ENCODE measurements at places on chromosomes 6 and 20.
A peak's percentile ranks its signal among the peaks of the same experiment; 100 is the strongest.

DNA sequence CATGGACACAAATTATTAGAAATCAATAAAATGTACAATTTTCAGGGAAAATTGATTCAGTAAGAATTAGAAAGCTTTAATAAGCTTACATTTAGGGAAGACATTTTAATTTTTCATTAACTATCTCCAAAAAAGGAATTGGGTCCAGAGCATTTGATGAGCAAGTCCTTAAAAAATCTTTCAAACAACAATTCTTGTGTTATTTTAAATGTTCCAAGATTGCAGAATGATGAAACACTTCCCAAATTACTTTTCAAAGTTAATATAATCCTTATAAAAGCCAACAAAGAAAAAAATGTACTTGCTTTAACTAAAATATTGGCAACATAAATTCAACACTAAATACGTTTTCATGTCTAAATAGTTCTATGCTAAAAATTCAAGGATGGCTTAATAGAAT is 102.0 kb downstream of the ADAT2 start:
- no peak for DNase-seq

DNA sequence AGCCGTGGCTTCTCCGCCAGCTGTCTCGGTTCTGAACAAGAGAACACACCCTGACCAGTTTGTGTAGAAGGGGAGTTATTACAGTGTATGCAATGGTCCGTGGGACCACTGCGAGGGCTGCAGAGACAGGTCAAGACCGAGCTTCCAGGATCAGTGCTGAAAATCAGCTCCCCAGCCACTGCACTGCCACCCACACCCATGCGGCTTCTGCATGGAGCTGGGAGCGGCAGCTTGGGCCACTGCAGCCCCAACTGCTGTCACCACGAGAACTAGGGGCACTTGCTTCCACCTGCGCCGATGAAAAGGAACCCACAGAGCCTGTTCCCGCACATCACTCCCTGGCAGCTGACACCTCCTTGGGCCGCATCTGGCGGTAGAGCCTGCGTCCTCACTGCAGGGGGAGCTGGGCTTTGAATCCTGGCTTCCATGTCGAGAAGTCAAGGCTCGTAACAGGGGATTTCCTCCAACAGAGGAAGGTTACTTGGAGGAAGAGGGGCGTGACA is 56.2 kb downstream of the TMEM242 start:
- DNase-seq: no peak

DNA sequence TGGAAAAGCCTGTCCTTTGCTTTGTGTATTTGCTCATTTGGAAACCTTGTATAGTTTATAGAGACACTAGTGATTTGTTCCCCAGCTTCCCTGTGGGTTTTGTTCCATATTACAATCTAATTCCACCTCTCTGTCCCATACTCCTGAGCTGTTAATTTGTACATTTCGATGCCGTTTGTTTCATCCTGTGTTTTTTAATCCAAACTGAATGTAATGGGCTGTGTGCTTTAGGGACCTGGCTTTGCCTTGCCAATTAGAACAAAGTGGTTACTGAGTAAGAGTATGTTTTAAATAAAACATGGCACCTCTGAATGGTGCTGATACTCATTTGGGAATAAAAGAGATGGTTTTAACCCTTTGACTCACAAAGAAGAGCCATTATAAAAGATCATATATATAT is 122.3 kb downstream of the ZFAND3 start:
- no peak for DNase-seq

GRCh38 chr6:41278699-41279405 is 7.6 kb downstream of the TREM1 start:
- DNase-seq: peak; percentile 34

- peak; percentile 90 for DNase-seq
Observed at GRCh38 chr20:63216041-63216848, at the start of gene YTHDF1. TSS of gene YTHDF1 (minus strand) at chr20:63216131. CDS start at chr20:63215892, 239 bp downstream.

GRCh38 chr6:1486387-1486786 is 97.0 kb downstream of the FOXF2 start:
- DNase-seq: no peak

DNA sequence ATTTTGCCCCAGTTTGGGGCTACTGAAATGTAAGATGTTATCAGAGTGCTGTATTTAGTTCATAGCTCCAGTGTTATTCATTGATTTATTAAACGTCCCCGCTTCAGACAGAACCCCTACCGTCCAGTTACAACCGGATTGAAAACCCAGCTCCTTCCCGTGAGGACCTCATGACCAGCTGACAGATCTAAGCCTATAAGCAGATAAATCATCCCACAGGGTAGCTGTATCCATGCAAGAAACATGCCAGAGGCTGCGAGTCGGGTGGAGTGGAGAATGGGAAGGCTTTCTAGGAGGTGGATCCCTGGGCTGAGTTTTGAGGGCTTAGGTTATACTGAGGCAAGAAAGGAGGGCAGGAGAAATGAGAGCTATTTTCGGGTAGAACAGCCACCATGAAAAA is 260.0 kb downstream of the ARID1B start:
- no peak for DNase-seq

DNA sequence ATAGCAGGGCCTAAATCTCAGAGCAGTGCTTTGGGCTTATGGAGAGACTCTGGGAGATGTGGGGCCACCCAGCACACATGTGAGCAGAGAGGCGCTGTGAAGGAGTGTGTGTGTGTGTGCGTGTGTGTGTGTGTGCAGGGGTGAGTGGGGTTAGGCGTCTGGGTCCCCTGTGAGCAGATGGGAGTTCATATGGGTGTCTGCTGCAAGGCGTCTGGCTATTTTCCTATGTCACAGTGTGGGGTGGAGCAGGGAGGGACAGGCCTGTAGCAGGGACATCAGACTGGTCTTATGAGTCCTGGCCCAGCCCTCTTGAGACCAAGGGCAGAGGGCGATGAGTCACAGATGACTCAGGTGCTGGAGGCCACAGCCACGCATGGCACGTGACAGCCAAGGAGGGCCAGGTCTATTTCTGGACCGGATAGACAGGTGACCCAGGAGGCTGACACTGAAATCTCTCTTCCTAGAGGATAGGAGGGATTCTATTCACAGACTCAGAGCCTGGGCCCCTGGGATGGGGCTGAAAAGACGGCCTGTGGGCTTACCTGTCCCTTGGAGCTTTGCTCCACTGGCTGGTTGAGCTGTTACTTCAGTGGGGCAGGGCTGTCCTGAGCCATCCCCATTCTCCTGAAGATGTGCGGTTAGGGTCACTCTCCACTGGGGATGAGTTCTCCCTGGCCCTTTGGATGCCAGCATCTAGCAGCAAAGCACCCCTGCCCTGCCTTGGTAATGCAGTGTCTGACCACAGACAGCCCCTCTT is 28.9 kb downstream of the VEGFA start:
- no peak for DNase-seq

- no peak for DNase-seq
Observed at GRCh38 chr6:154648888-154649205, 84.4 kb upstream of the SCAF8 start.

- no peak for DNase-seq
Observed at GRCh38 chr6:88864359-88865054, 98.9 kb downstream of the RNGTT start.

GRCh38 chr6:38118791-38119365 is 299.4 kb downstream of the ZFAND3 start:
- no peak for DNase-seq

DNA sequence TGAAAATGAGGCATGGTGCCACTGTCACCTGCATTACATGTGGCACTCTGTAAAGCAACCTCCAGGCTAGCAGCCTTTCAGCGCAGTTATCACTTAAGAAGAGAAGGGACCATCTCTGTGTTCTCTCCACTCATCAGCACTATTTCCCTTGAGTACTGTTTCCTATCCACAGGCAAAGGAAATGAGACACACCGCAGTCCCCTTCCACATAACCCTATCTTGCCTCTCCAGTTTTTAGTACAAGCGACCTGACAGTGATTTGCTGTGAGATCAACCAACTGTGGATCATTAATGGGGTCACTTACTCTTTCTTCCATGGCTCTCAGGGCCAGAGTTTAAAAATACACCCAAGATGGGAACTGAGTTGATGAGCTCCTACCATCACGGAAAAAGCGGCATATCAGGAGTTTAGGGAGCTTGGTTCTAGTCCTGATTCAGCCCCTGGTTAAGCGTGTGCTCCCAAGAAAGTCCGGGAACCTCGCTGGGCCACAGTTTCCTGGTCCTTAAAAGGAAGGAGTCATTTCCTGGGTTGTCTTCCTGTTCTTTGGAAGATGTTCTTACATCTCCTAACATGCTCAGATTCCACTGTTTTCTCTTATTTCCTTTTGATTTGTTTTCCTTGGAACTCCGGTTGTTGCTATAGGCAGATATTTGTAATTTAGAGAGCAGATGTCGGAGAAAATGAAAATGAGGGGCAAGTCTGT is 27.3 kb downstream of the PRDM1 start:
- no peak for DNase-seq

GRCh38 chr20:39849664-39850063 is 839.4 kb downstream of the MAFB start:
- no peak for DNase-seq

- DNase-seq: no peak
Observed at GRCh38 chr6:136684466-136684865, 107.8 kb downstream of the MAP3K5 start.

GRCh38 chr6:31588871-31589650 is 3.0 kb downstream of the LST1 start:
- no peak for DNase-seq

GRCh38 chr20:59723108-59723500 is 118.8 kb downstream of the PHACTR3 start:
- no peak for DNase-seq

- no peak for DNase-seq
Observed at GRCh38 chr6:36368421-36368820, 19.0 kb downstream of the ETV7 start.

DNA sequence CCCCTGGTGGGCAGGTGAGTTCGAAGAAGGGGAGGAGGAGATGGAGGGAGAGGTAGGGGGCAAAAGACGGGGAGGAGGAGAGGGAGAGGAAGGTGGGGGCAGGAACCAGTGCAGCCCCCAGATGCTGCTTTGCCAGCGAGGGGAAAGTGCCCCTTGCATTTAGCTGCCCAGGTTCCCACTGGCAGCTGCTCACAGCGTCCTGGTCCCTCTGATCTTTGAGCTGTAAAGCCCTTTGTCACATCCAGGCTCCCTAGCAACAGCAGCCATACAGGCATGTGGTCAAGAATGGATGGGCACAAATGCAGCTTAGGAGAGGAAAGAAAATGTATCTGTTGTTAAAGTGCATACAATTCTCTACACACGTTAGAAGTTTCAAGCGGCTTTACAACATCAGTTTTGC is 160.9 kb downstream of the CD83 start:
- DNase-seq: no peak

DNA sequence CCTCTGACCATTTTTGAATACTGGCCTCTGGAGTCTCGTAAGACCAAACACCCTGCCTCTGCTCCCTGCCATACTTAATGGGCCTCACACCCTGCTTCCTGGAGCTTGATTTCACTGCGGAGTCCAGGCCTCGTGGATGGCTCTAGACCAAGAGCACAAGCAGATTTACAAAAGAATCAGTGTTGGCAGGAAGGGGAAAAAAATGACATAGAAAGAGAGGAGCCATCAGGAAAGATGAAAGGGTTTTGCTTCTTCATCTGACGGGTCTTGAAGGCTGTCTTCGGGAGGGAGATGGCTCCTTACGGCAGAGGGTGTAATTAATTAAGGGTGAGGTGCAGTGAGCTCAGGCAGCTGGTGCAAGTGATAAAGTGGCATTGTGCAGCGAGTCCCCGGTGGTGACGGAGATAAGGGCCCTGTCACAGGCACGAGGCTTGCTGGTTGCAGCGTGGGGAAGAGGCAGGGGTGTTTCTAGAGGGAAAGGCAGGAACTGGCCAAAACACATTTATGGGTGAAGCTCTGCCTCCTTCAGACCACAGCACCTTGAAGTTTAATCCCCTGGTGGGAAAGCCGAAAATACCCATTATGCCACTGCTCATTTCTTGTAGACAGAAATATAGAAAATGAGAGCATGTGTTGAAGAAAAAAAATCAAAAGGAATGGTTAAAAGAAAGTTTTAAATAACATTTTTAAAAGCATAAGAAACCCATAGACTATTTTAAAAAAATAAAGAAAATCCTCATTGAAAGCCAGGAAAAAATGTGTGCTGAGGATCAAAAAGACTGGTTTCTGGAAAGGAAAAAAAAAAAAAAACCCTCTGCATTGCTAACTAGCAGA is 128.6 kb upstream of the LRFN2 start:
- no peak for DNase-seq

DNA sequence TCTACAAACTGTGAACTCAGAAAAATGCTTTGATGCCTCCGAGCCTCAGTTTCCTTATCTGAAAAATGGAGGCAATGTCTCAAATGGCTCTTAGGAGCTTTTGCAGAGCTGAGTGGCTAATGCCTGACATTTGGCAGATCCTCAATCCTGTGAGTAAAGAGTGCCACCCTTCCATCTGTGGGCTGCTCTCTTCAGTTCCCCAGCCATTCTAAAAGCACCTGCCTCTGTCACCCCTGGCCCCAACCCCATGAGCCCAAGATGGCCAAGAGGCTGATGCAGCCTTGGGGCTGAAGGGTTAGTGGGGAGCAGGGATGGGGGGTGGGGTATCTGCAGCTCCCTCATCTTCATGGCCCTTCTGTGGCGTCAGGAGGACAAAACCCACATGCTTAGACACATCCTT is 14.5 kb upstream of the GUCA1A start:
- DNase-seq: no peak

DNA sequence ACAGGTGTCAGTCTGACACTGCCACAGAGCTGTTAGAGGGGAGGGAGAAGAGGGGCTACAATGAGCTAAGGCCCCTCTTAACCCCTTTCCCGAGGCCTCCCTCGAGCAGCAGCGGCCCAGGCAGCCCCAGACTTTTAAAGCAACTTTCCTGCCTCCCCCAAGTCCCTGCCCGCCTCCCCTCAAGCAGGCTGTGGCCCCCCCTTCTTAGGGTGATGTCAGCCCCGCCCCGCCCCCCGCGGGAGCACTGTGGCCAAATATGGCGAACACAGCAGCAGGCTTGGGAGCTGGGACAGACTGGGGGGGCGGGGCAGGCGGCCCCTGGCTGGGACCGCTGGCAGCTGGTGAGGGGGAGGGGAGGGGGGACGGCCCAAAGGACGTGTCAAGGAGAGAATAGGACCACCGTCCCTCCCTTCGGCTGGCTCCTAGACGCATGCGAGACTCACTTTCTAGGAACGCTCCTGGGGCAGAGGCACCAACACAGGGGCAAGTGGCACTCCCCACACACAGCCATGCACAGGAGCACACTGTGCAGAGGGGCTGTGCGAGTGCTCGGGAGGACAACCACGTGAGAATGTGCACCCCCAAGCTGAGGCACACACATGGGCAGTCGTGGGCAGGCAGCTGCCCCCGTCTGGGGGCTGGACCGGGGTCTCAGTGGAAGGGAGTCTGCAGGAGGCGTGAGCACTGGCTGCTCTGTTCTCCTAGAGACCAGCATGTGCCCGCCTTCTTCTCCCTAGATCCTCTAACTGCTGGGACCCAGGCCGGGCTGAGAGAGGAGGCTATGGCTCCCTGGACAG is 6.7 kb downstream of the TEAD3 start:
- no peak for DNase-seq
